Activated CD4-positive, CD25-positive, alpha-beta regulatory T cell treated with anti-CD3 and anti-CD28 coated beads, Interleukin-2, amount 50 U/mL, for 16 hours (primary cell): ENCODE measurements at places on chromosomes 6 and 20.

DNA sequence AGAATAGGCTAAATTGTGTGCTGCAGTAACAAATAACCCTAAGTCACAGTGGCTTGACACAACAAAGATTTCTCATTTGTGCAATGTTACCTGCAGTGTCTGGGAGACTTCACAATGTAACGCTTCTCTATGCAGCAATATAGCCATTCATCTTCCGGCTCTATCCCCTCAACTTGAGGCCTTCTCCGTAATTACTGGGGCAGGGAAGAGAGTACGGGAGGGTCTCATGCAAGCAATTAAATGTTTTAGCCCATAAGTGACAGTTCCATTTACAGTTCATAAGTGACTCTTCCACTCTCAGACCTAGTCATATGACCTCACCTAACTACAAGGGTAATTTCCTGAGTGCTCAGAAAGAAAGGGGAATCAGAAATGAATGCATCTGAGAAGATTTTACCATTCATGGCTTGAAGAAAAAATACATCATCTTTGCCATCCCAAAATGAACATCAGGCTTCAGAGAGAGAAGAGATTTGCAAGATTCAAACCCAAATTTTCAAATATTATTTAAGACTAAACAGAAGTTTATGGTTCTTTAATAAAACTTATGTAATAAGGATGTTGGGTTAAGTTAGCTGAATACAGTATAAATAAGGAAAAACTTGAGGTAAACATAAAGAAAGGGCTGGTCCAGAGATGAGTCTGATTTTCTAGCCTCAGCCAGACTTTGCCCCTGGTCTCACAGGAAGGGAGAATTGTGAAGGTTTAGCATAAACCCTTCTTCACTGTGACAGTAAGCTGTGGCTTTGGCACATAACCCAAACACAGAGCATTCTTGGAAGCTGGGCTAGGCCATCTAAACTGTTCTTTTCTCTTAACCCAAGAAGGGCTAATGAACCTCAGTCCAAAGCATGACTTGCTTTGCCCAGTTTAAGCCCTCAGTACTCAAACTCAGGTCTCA is 13.3 kb downstream of the GPR6 start:
- no peak for DNase-seq

- peak; percentile 19 for DNase-seq
These were observed 526 bp downstream of the SOD2 start for GRCh38 chr6:159692303-159693127.

DNA sequence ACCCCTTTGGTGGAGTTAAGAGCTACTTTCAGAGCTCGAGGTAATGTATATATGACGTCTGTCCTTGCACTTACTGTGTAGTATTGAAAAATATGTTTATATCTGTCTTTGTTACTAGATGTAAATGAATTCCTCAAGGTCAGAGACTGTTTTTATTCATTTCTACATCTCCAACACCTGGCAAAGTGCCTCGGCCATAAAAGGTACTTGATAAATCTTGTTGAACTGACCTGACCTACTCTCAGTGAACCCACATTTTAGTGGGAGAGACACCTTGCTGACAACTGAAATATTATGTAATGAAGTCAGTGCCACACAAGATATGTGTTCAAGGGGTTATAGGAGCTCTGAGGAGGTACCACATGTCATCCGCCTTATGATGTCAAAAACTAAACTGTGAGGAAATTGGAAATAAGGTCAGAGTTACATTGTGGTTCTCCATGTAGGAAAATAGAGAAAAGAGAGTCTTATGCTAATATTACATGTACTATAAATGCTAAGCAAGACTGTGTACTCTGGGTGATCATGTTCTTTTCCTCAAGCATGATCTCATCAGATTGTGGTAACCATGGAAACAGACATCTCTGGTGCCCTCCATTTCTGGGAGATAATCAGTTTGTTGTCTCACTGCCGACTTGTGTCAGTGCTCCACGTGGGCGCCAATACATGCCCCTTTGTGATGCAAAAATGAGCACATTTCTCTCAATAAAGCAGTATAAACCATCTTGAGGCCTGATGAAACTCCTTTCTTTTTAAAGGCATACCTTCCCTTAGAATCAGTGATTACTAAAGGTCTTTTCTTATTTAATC is 5.7 kb upstream of the TMEM30A start:
- DNase-seq = no peak

- no peak for DNase-seq
These were observed 24.3 kb downstream of the BMP6 start for GRCh38 chr6:7750197-7750596.

DNA sequence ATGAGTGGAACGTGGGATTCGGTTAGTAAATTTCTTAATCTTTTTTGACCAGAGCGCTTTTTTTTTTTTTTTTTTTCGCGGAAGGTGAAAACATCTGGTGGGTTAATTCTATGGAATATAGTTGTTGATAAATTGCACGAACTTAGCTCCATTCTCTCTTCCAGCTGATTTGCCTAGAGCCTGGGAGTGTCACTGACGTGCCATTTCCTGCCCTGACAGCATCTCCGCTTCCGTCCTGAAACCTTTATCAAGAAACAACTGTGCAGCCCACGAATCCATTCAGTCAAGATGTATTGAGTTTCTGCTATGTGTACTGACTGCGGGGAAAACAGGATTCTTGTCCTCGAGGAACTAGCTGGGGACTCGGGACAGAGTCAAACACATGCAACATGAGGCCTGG is 59.5 kb upstream of the TGM3 start:
- DNase-seq = no peak

DNA sequence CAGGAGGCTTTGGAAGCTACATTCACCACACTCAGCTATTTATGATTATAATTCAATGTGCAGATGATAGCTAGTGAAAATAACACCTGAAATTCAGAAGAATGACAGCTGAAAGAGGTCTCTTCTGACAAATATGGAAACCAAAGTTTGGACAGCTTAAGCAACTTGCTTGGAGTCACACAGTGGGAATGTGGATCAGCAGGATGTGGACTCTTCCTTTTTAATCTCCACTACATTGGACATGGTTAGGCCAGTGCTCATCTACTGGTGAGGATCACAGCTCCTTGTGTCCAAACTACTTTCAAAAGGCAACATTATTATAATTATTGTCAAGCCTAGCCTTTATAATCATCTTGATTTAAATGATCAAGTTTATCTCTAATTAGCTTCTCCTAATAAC is 10.4 kb downstream of the TRAPPC3L start:
- DNase-seq = no peak

DNA sequence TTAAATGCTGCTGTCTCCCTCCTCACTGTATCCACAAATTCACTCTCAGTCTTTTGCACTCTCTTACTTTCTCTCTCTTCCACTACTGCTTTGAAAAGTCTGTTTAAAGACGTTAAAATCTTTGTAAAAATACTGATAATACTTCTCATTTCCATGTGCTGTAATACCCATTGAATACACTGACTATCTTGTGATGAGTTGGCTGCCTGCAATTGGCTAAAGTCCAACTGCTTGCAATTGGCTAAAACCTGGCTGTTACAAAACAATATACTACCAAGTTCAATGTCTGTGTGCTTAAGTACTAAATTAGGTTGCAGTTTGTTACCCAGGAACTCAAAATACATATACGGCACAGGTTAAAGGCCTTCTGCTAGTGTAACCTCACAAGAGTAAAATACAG is 264.8 kb downstream of the THBS2 start:
- DNase-seq = no peak

- DNase-seq = no peak
These were observed 857.6 kb upstream of the SLC35B3 start for GRCh38 chr6:9292975-9293374.

DNA sequence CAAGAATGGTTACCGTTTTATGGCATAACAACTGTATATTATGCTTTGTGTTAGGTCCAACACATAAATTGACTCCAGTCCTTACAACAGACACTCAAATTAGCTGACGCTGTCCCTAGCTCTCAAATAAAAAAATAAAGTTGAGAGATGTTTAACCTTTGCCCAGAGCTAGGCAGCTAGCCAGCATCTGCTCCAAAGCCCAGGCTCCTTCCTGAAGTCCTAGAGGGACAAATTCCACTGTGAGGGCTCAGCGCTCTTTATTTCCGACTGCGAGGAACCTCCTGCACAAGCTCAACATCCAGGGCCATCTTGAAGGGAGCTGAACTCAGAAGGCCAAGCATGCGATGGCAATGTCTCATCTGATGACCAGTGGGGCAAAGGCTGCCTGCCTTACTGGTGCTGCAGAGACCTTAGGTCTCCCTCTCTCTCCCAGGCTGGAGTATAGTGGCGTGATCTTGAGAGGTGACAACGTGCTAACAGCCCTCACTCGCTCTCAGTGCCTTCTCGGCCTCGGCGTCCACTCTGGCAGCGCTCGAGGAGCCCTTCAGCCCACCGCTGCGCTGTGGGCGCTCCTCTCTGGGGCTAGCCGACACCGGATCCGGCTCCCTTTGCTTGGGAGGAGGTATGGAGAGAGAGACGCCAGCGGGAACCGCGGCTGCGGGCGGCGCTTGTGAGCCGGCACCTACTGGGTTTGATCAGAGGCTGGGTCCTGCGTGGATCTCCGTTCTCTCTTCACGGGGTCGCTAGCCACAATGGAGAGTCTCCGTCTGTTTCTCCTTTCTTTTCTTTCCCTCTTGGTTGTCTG is 24.7 kb upstream of the GFOD1 start:
- DNase-seq = no peak

GRCh38 chr6:170212956-170213636 is 77.8 kb downstream of the DLL1 start:
- DNase-seq = no peak

DNA sequence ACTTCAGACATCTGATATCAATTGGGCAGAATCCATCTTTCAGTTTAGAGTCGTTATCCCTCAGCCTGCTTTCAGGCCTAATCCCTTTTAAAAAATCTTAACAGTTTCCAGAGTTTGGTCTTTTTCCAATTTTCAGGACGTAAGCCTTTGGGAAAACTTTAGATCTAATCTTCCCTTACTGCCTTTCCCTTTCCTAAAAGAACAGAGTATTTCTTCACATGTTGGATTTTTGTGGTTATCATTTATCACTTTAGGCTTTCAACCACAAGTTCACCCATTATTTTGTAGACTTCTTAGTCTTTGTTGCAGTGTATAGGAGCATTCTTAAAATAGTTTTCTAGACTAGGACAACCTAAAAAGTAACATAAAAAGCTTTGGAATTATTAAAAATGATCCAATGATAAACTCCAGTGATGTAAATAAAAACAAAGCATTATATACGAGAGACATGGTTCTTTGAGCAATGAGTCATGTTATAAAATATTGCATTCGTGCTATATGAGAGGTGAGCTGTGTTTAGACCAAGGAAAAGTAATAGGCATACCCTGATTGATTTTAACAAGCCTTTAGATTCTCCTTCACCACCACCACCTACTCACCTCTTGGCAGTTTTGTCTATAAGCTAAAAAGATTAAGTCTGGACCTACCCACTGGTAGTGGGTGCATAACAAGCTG is 90.4 kb upstream of the MCHR2 start:
- DNase-seq = no peak

DNA sequence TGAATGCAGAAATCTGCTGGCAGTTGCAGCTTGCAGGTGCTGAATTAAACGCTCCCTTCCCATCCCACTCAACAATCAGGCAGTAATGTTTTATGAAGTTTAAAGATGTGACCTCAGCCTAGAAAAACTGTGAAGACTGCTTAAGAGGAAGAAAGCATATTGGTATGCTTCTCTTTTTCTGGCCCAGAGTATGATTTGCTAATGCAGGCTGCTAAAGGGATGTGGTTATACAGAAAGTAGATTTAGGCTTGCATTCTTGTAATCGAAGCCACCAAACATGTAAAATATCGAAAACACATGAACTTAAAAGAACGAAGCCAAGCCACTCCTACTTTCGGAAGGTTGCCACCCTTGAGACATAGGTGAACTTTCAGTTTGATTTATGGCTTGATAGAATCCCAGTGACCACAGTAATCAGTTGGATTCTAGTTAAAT is 40.7 kb downstream of the MAP3K5 start:
- peak; percentile 12 for DNase-seq

- DNase-seq = no peak
These were observed 33.4 kb downstream of the TRAF3IP2 start for GRCh38 chr6:111572216-111572706.

DNA sequence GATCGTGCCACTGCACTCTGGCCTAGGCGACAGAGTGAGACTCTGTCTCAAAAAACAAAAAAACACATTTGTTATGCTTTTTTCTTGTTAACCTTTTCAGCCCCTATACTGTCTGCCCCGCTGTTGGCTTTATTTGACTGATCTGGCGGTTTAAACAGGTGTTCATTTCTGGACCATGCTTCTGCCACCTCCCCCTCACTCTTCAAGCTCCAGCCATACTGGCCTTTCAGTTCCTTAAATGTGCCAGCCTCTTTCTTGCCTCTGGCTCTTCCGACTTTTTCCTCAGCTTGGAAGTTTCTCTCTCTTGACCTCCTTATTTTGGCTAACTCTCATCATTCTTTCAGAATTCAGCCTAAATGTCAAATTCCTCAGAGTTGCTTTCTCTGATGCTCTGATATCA is 35.2 kb upstream of the TXLNB start:
- no peak for DNase-seq

DNA sequence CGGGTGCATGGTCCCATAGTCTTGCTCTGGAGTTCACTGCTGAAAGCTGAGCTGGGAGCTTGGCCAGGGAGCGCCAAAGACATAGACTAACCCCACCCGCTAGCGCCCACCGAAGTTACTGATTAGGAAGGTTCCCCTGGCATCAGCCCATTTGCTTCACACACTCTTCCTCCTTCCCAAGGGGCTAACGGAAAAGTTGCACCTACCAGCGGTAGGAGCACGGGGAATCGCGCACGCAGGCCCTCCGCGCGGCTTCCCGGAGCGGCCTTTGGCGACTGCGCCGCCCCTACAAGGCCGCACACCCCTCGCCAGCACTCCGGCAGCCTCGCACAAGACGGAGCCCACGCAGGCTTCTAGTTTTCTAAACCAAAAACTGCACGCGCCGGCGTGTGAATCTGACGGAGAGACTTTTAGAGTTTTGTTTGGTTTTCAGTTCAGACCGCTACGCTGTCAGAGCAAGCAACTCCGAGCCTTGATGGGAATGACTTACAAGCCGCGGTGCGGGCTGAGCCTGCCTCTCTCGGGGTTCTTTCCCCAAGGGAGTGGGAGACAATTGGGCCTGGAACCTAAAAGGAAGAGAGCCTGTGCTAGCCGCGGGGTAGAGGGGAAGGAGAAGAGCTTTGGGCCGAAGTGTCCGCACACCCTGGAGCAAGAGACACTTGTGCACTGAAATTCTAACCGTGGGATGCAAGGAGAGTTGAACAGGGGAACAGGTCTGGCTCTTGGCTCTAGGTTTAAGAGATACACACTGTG is 891 bp upstream of the POU3F2 start:
- DNase-seq = no peak

DNA sequence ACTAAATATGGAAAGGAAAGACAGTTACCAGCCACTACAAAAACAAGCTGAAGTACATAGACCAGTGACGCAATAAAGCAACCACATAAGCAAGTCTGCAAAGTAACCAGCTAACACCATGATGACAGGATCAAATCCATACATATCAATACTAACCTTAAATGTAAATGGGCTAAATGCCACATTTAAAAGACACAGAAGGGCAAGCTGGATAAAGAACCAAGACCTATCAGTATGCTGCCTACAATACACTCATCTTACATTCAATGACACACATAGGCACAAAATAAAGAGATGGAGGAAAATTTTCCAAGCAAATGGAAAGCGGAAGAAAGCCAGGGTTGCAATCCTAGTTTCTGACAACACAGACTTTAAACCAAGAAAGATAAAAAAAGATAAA is 24.1 kb downstream of the HLA-C start:
- no peak for DNase-seq
